ENCODE measurements at places on chromosomes 7 and 10. TPM values are rescaled to one million over a fixed set of nuclear protein-coding genes. Genes with fewer than 3 reads are reported as not detected.

- DNase-seq = no peak
These were observed 65.1 kb downstream of the MET start for GRCh38 chr7:116736927-116737715.

DNA sequence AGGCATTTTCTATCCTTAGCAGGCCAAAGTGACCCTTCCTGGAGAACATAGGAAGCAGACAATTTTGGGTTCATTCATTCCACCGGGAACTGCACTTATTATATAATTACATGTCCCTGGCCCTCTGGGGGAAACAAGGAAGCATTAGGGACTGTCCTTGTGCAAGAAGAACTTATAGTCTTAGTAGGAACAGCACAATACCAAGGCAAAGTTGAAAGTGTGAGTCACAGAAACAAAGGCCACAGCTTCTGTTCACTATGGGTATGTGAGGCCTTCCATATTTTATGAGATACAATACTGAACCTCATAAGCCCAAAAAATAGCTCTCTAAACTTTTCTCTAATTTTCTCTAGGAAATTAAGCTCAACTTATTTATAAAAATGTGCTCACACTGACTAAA is 18.4 kb upstream of the AKR1B10 start:
- DNase-seq = no peak

DNA sequence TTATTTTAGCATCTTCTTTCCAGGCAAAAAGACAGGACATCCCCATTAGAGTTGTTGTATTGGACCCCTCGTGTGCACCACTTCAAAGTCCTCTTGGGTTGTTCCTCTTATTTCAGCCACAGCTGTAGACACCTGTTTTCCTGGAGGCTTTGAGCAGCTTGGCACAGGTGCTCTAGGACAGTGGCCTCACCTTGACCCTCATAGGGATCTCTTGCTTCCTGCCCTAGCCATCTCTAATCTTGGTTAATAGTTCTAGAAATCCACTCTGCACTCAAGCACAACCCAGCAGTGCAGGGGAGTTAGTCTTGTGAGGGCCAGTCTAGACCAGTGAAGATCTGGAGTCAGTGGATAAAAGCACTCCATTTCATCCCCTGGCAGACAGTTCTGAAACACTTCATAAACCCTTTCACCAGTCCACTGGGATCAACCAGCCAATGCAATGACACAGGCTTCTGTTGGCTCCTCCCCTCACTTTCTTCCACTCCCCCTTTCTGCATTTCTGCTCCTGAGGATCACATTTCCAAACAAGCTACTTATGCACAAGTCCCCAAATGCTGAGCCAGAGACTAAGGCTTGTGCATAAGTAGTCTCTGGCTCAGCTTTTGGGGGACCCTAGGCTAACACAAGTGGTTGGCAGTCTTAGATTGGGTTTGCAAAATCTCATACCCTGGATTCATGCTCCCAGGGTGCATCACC is 131.5 kb upstream of the LAMB4 start:
- DNase-seq = no peak

GRCh38 chr10:12769323-12770044 is 232.0 kb downstream of the CCDC3 start:
- DNase-seq = no peak

GRCh38 chr7:24366876-24367275 is 82.9 kb downstream of the NPY start:
- no peak for DNase-seq

- no peak for DNase-seq
These were observed 53.7 kb upstream of the CD36 start for GRCh38 chr7:80584778-80585177.

DNA sequence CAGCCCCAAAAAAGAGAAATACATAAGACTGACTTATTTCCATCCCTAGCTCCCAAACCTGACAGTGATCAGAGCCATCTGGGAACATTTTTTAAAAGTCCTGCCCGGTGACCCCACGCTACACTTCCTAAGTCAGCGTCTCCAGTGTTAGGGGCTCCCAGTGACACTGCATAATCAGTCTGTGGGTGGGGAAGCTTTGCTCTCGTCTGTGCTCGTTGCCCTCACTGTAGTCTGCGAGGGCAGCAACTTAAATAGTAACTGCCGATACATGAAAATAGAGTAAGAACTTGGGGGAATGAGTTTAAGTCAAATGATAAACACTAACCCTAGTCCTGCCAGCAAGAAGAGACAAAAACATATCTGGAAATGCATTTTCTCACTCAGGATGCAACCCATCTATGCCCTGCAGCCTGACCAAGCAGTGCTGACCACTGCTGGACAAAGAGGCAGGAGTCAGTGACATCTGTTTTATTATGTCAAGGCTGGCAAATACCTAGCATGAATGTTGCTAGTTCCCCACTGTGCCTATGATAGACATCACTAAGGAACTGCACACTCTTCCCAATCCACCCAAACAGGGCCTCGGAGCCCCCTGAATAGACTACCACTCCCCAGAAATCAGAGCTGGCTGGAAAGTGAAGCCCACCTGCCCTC is 18.7 kb downstream of the ERCC6 start:
- no peak for DNase-seq

DNA sequence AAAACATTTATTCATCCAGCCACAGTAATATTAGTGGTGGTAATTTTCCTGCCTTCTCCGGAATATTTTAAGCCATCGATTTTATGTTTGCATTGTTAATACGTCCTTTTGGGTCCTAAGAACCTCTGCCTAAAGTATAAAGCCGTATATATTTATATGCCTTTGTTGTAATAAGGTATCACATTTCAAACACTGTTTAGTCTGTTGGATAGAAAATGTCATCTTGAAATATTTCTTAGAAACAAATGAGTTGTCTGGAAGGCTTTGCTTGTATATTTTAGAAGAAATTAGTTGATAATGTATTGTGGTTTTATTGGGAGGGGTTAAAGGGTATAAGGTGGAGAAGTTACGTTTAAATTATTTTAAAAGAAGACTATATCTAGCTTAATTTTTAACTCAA is 11.1 kb downstream of the PRPF18 start:
- DNase-seq = no peak

DNA sequence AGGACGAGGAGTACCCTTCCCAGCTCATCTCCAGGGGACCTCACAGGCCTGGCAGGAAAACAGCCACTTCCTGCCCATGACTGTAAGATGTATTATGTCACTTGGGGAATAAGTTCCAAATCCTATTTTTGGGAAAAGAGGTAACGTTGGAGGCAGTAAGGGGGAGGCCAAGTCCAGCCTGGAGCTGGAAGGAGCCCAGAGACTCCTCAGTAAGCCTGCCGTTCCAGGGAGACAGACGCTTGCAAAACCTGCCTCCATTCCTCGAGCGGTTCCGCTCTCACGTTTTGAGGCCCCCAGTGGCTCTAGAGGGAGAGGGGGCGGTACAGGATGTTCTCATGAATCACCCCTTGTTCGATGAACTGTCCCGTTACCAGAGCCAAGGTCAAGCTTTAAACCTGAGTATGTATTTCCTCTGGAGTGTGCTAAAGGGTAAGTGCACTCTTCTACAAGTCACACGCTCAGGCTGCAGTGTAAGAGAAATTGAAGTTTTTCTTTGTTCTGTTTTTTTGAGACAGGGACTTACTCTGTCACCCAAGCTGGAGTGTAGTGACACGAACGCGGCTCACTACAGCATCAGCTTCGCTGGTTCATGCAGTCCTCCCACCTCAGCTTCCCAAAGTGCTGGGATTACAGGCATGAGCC is 45.5 kb upstream of the CYTH3 start:
- DNase-seq = no peak

The AGAP6 gene
- total RNA-seq = 5.4 TPM

GRCh38 chr7:74258639-74259038 is 4.4 kb upstream of the RFC2 start:
- DNase-seq = no peak

DNA sequence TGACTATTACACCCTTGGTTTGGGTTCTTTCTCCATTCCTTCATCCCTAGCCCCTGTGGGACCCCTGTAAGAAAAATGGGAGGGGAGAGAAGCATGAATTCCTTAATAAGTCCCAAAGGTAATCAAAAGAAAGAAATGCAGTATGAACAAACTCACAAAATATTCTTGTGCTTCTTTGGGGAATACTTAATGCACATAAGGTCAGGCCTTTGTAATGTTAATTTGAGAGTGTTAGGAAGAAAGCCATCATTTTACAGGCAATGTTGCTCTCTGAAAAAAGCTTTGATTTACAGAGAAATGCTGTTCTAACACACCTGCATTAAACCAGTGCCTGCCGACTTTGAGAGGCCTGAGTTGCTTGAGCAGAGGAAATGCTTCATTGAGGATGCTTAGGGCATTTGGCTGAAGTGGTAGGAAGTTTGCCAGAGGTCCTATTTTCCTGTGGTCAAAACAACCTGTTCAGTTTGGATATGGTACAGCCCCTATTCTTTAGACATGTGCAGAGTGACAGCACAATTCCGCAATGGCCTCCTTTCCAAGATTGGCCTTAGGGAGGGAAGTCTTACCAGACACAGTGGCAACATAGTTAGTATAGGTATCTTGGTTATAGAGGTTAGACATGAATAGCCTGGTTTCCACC is 643.4 kb downstream of the AUTS2 start:
- DNase-seq = no peak

The MCM7 gene
- 23.3 TPM for total RNA-seq

- no peak for DNase-seq
These were observed 207.2 kb downstream of the SKAP2 start for GRCh38 chr7:26657206-26657641.

DNA sequence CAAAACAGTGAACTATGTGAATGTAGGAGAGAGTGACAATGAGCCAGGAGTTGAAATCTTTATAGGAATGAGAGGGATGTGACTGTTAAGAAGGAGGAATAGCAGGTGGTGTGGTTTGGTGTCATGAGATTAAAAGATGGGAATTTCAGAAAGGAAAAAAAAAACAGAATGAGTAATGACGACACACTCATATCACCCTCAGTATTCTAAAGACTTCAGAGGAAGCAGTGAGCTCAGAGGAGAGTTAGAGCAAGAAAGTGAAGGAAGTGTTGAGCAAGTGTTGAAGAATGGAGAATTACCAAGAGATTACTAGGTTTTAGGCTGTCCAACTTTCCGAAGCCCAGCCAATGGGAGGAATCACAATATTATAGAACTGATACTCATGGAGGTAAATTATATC is 220.5 kb upstream of the HGF start:
- DNase-seq = no peak

- DNase-seq = no peak
These were observed 182.3 kb downstream of the NRP1 start for GRCh38 chr10:33152146-33152545.

- DNase-seq = peak; percentile 56
These were observed 1.7 kb downstream of the MEPCE start for GRCh38 chr7:100431286-100431735.

The DENND2A gene
- total RNA-seq = 1.5 TPM

DNA sequence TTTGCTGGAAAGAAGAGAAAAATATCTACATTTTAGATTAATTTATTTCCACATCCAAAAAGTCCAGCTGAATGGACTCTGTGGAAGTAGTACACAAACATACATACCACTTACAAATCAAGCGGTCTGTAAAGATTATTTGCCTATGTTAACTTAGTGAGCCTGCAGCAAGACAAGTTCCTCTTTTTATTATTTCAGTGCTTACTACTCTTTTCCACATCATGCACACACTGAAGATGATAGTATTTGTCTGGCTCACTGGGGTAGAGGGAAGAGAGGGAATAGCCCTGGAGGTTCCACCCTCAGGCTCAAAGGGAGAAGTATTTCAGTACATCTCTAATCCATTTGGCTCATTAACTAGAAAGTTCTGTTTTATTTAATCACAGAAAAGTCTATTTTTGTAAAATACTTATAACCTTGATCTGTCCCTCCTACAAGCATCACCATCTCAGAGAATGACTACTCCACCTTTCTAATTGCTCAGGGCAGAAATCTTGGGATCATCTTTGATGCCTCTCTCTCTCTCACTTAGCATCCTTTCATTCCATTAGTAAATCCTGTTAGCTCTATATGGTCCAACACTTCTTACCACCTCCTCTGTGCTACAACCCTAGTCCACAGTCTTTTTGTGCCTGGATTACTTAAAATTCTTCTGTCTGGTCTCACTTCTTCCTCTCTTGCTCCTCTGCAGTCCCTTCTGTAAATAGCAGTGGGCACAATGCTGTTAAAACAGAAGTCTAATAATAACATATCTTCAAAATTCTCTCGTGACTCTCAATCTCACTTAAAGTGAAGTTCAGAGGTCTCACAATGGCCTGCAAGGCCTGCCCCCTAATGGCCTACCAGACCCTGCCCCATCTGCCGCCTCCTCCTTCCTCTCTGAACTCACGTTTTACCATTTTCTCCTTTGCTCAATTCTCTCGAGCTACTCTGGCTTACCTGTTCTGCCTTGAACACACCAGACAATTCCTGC is 64.3 kb upstream of the CCDC6 start:
- DNase-seq = no peak

DNA sequence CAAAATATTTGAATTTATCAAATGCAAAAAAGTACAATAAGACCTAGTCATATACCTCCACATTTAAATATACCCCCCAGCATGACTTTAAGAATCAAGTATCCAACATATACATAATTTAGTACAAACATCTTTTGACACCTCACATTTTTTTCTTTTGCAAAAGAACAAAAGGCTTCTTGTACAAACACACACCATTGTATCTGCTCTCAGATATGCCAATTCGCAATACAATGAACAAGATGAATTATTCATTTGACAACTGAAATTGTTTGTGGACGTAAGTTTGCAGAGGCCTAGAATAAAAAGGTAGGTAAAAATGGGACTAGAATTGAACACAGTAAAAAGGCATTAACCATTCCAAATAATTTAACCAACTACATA is 154.4 kb downstream of the CACNA2D1 start:
- no peak for DNase-seq

GRCh38 chr7:80708123-80708522 is 69.7 kb downstream of the CD36 start:
- no peak for DNase-seq

DNA sequence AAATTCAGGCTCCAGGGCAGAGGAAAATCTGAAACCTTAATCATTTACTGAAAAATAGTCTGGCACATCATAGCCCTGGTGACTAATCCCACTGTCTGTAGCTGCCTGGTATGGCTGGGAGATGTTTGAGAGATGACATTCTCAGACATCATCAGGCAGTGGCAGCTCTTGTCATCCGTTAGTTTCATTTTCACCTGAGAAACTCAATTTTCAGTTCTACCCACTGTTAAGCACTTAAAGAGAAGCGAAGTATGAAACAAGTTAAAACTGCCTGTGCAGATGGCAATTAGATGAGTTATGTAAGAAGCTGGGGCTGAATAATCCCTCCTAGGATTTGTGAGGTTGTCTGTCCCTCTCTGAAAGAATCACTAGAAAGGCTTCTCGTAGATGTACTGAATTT is 150.2 kb downstream of the NSUN6 start:
- DNase-seq = no peak

- no peak for DNase-seq
These were observed 18.4 kb downstream of the TSPAN14 start for GRCh38 chr10:80472234-80473095.

The PAPOLB gene
- total RNA-seq = 0.09 TPM

- DNase-seq = no peak
These were observed 138.1 kb downstream of the ADAM22 start for GRCh38 chr7:88071994-88072714.
